ENCODE measurements at places on chromosomes 1 and 21.

DNA sequence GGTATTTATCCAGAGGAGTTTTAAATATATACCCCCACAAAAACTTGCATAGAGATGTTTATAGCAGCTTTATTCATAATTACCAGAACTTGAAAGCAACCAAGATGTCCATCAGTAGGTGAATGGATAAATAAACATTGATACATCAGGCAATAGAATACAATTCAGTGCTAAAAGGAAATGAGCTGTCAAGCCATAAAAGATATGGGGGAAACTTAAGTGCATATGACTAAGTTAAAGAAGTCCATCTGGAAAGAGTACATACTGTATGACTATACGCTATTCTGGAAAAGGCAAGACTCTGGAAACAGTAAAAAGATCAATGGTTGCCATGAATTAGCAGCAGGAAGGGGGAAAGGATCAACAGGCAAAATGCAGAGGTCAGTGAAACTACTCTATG, 366.7 kb downstream of the HHIPL2 start:
- no peak for DNase-seq

DNA sequence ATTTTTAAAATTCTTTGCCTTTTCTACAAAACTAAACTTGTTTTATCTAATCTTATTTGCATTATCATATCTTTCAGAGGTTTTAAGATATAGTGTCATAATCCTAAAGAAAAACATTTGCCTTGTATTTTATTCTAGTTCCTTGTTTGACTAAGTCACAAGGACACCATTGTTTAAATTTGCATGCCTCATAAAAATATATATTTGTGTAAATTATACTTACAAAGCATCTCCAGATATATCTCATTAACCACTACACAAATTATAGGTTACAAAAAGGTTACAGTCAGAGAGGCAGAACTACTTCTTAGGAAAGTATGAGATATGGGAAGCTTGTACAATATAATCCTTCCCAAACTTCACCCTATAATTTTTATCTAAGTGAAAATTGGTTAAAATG, 4.2 kb upstream of the RGS13 start:
- DNase-seq = no peak

- no peak for DNase-seq
These were observed 117.9 kb downstream of the PLPP3 start for GRCh38 chr1:56461158-56462127.

- peak; percentile 55 for DNase-seq
These were observed 18.0 kb downstream of the KIAA0319L start for GRCh38 chr1:35539073-35539823.

GRCh38 chr1:227131193-227131592, 187.1 kb downstream of the CDC42BPA start:
- no peak for DNase-seq

GRCh38 chr1:110309767-110310166, 29.4 kb upstream of the RBM15 start:
- no peak for DNase-seq

GRCh38 chr1:159838715-159839114, 12.0 kb downstream of the SLAMF8 start:
- no peak for DNase-seq

GRCh38 chr21:44699502-44700001, 2.6 kb downstream of the KRTAP10-12 start:
- no peak for DNase-seq

- DNase-seq = no peak
These were observed 27.3 kb upstream of the GLIS1 start for GRCh38 chr1:53766194-53766742.

- DNase-seq = no peak
These were observed 35.6 kb downstream of the WLS start for GRCh38 chr1:68196676-68197075.

GRCh38 chr1:240116831-240117769, 25.4 kb downstream of the FMN2 start:
- no peak for DNase-seq

DNA sequence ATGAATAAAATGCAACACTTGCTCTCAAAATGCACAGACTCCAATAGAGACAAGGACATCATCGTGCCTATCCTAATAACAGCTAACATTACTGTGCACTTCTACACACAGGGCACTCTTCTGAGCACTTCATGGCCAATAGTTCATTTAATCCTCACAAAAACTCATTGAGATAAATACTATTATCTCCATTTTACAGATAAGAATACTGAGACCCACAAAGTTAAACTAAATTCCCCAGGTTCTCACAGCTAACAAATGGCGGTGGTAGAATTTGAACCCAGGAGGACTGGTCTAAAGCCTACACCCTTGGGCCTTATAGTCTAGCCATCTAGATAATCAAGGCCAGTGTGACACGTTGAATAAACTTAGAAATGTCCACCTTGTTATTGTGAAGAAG, 328.6 kb downstream of the RRAGC start:
- no peak for DNase-seq

DNA sequence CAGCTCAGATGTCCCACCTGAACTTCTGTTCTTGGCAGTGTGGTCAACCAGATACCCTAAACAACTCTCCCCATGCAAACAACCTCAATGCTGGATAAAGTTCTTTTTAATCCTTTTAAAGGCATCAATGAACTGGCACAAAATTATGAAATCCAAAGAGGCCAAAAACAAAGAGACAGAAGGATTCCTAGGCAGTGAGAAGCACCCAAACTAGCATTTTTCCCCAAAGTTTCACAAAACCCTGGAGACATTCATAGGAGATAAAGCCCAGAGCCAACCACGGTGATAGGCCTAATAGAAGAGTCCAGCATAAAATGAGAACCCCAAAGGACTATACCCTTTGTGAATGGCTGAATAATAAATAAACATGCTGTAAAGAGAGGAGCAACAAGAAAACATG, 50.7 kb downstream of the MATN1 start:
- DNase-seq = no peak
